ENCODE measurements at places on chromosomes 1 and 21.

- no peak for DNase-seq
These were observed 17.4 kb upstream of the KCNAB2 start for GRCh38 chr1:6028042-6028850.

DNA sequence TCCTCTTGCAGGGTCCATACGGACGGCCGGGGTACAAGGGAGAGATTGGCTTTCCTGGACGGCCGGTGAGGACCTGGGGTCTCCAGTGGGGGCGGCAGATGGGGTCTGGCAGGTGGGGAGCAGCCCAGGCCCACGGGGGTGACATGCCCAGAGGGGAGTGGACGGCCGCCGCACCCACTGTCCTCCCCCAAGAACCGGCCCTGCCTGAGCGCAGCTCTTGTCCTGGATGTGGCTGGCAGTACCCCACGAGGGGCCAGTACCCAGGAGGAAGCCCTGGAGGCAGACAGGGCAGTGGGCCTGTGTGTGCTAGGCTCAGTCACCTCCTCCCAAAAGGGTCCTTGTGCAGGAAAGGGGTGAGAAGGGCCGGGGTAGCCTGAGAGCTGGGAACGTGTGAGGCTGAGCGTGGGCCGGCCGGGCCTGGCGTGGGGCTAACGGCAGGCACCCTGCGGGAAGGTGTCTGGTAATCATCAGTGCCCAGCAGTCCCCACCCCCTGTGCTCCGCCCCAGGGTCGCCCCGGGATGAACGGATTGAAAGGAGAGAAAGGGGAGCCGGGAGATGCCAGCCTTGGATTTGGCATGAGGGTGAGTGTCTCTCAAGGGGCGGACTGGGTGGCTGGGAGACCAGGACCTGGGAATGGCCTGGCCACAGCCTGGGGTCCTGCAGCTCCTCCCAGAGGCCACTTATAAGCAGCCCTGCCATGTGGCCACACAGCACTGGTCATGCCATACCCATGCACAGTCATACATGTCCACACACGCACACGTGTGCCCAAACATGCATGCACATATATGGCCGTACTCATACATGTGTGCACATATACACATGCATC lies 47.2 kb downstream of the SLC19A1 start:
- DNase-seq, result no peak

- DNase-seq, result no peak
These were observed 5.8 kb upstream of the MAGOH start for GRCh38 chr1:53244141-53244540.

DNA sequence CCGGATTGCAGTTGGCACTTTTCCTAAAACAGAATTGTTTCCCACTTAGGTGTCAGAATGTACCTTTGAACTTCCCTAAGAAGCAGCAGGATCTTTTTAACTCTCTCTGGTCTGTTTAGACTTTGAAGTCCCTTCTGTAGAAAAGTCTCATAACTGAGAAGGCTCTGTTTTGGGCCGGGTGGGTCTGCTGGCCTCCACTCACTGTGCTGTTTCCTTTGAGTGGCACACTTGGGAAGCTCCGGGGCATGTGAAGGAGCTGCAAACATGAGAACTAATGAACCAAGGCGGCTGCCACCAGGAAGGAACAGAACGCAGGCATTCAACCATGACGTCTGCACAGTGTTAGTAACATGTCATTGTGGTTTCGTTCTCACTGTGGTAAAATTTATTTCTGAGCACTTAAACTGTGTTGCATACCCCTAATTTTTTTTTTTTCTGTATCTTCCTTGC lies 19.5 kb upstream of the NCMAP start:
- DNase-seq, result no peak

DNA sequence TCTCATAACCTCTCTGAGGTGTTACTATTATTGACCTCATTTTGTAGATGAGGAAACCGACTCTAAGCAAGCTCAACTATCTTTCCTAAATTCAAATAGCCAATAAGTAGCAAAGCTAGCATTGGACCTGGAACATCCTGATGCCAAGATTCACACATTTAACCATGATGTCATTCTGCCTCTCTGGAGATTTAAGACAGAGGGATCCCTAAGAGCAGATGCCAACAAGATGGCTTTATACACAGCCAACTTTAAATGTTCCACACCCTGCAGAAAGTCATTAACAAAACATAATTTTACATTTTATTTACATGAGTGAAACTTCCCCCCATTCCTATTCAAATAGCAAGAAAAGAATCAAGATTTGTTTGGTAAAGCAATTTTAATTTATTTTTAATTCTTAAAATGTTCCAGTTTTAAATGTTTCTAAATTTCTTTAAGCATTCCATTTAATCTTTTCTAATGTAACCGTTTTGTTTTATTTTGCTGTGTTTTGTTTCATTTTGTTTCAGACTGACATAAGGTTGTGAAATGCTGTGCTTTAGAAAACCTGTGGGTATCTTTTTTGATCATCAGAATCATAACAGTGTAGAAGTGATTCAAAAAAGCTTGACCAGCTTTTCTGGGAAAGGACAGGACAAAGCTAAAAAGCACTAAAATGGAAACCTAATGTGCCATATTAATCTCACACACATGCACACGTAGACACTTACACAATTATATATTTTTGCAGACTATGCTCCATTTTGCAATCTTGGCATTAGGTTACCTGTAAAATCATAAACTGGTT lies 7.6 kb upstream of the VAV3 start:
- no peak for DNase-seq

DNA sequence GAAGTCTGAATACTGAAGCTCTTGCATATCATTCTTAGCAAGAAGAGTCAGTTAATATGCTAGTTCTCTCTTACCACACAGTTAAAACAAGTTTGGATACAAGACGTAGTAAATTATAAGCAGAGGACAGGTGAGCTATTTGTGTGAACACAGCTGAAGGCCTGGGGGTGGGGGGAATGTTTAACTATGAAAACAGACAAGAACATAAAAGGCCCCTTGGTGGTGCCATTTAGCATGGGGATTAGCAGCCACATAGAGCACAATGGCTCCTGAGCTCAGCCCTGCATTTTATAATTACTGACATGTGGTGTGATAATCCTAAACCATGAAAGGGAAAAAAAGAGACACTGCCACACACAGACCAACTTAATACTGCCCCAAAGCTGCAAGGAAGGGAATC lies 94.8 kb downstream of the TGFBR3 start:
- DNase-seq, result no peak

GRCh38 chr1:160101037-160101716 lies 2.8 kb upstream of the IGSF8 start:
- peak; percentile 78 for DNase-seq

GRCh38 chr1:147270721-147271120 lies 28.2 kb downstream of the CHD1L start:
- DNase-seq, result no peak

GRCh38 chr1:91803123-91803522 lies 82.8 kb downstream of the TGFBR3 start:
- no peak for DNase-seq

DNA sequence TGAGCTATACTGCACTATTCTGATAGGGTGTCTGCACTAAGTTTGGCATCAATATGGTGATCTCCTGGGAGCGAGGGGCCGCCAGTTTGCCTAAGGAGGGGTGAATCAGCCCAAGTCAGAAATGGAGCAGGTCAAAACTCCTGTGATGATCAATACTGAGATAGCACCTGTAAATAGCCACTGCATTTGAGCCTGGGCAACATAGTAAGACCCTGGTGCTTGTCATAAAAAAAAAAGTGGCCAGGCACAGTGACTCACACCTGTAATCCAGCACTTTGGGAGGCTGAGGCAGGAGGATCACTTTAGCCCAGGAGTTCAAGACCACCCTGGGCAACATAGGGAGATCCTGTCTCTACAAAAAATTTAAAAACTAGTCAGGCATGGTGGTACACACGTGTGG lies 11.6 kb upstream of the ZDHHC18 start:
- no peak for DNase-seq

DNA sequence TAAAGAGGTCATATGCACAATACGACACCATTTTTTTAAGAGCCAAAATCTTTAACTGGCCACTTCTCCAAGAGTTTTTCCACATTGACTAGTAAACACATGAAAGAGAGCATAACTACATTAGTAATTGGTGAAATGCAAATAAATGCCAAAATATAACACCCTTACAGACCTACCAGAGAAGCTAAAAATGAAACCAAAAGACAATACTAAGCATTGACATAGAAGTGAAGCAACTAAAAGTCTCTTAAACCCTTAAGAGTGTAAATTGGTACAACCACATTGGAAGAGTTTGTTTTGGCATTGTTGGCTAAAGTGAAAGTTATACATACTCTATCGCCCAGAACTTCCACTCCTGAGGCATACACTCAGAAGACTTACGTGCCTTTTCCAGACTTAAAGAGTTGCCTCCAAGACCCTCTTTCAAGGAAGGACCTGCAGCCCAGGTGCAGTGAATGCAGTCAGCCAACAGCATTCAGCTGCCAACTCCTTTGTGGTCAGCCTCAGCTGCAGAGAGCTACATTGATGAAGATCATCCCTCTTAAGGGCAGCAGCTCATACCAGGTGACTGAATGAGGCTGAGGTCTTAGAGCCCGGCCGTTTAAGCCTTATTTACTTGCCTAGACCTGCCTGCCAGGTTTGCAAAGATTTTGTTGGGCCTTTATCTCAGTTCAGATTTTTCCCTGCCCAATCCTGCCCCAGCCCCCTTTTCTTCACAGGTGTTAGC lies 839.1 kb upstream of the ADGRL2 start:
- DNase-seq, result no peak
